ENCODE measurements at places on chromosomes 5 and 9.

DNA sequence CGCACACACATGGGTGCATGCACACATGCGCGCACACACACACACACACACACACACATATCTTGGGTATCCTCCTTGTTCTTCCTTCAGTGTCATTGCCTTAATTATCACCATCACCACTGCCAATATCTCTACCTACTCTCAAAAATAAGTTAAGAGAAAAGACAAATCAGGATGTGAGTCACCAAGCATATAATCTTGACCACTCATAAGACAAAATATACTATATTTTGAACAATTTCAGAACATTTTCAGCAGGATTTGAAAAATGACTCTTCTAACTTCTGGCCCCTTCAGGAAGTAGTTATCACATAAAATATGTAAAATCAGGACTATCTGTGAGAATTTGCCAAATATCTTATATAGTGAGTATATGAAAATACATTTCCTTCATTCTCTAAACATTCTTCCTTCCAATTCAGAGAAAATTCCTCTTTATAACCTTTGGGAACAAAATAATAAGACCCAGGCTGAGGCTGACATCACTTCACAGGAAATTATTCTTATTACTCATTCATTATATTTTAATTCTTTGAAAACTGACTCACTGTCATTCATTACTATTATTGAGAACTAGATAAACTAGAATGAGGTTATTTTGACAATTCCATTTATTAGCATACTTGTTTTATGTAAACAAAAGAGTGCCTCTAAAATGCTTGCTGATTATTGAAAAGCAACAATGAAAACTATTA, 772.0 kb upstream of the ACO1 start:
- no peak for DNase-seq

DNA sequence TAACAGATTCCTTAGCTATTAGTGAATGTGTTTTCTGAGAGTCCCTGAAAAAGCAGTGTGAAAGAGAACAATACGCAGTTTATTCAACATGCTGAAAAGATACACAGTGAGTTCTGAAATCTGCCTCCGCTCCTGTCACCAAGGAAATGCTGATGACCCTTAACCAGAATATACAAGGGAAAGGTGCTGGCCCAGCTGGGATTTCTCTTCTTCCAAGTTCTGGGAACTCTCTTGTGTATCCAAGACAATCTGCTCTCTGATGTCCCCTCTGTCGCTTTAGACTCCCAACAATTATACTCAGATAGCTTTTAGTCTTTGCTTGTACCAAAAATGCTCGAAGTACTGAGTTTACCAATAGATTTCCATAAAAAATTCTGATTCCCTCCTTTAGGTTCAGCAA, 214.9 kb downstream of the TMEM167A start:
- DNase-seq = no peak

- DNase-seq = no peak
Measured at GRCh38 chr5:169950333-169950732, 30.0 kb downstream of the INSYN2B start.

DNA sequence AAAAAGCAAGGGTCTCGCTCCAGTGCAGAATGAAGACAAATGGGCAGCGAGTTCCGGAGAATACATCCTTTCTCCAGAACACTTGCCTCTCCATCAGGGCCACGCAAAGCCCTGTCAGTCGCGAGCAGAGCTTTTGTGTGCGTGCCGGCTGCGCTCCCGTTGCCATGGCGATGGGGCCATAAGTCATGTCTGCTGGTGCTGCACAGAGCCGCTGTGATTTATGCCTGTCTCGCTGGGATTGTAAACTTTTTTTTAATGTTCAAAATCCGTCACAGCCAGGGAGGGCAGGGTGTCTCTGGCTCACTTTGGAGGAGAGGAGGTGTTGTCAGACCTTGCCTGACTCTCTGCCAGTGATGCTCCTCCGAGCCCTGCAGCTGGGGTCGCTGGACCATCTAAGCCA, 272.7 kb downstream of the TRIM32 start:
- no peak for DNase-seq

- DNase-seq = no peak
Measured at GRCh38 chr5:151351671-151352070, 4.3 kb upstream of the SLC36A2 start.

- DNase-seq = peak; percentile 71
Measured at GRCh38 chr9:124652615-124653393, 118.3 kb downstream of the NR6A1 start.

- no peak for DNase-seq
Measured at GRCh38 chr5:67119010-67119409, 77.6 kb downstream of the CD180 start.

DNA sequence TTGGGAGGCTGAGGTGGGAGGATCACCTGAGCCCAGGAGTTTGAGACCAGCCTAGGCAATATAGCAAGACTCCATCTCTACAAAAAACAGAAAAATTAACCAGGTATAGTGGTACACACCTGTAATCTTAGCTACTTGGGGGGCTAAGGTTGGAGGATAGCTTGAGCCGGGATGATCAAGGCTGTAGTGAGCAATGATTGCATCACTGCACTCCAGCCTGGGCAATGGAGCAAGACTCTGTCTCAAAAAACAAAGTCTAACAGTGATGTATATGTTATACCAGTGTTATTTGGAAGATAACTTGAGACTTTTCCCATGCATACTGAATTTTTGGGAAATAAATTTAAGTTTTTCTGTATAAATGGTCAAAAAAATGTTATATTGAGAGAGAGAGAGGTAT, 146.3 kb downstream of the ZCCHC7 start:
- no peak for DNase-seq

- no peak for DNase-seq
Measured at GRCh38 chr5:54387659-54388232, 67.8 kb upstream of the HSPB3 start.

- DNase-seq = no peak
Measured at GRCh38 chr5:171823269-171823668, 37.7 kb downstream of the SMIM23 start.
